Cardiac fibroblast (primary cell): ENCODE measurements at places on chromosomes 12 and 14.
A peak's percentile ranks its signal among the peaks of the same experiment; 100 is the strongest.

DNA sequence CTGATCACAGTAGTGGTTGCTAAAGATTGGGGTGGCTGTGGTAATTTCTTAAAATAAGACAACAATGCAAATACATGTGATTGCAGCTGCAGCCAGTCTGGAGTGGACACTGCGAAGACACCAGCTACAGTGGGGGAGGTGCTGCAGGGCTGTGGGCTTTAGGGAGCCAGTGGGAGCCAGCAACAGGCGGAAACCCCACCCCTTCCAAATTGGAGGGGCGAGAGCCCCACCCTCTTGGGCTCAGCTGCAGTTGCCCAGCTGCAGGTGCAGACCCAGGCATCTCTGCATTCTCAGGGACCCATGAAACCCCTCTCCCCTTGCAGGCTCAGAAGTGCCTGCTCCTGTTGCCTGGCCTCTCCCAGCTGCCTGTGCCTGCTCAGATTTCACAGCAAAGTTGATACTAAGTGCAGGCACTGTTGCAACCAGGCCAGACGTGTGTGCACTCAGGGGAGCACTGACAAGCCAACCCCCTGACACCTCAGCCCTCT is 104.8 kb downstream of the MYF5 start:
- DNase-seq = no peak

- DNase-seq = no peak
Measured at GRCh38 chr12:12922978-12923377, 29.0 kb downstream of the GPRC5D start.

DNA sequence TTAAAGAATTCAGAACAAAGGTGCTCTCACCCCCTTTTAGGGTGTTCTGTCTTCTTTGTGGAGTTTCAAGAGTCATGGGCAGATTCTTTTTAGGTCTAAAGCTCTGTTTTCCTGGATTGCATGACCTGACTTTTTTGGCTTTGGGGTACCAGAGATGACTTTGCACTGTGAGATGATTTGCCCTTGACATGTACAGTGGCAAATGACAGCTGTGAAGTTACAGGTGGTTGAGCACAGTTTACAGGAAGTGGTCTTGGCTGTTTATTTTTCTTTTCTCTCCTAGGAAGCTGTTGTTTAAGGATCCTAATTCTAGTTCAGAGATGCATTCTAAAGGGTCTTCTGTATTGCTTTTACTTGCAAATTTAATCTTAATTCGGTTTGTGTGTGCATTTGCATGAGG is 83.8 kb upstream of the METAP2 start:
- no peak for DNase-seq

DNA sequence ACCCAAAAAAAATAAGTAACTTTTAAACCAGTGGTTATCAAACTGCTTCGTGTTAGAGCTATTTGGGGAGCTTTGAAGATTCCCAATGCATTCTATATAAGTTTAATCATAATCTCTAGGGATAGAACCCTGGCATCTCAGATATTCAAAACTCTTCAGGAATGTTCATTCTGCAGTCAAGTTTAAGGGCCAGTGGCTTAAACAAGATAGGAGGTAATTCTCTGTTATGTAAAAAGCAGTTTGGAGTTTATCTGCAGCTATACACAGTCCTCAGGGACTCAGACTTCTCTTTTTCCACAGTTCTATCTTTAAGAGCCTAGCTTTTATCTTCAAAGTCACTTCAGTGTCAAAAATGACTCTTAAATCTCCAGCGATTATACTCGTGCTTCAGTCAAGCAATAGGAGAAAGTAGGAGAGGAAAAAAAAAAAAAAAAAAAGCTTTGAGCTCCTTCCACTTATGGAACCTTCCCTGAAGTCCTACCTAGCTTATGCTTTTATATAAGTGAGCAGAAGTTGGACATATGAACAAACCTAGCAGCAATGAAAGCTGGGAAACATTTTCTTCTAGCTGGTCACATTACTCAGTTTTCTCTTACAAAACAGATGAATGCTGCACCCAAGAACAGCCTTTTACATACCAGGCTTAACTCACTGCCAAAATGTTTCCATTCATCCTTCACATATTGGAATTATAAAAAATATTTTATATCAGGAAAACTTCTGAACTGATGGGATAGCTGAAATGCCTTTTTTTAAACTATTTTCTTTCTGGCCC is 302.8 kb downstream of the FSCB start:
- DNase-seq = peak; percentile 75

- DNase-seq = no peak
Measured at GRCh38 chr12:54159589-54159988, 29.2 kb downstream of the SMUG1 start.

GRCh38 chr14:94046696-94047250 is 20.6 kb downstream of the OTUB2 start:
- no peak for DNase-seq

GRCh38 chr14:55309761-55310365 is 38.6 kb downstream of the FBXO34 start:
- DNase-seq = no peak

- peak; percentile 79 for DNase-seq
Measured at GRCh38 chr12:76636121-76636692, 76.6 kb upstream of the OSBPL8 start.

DNA sequence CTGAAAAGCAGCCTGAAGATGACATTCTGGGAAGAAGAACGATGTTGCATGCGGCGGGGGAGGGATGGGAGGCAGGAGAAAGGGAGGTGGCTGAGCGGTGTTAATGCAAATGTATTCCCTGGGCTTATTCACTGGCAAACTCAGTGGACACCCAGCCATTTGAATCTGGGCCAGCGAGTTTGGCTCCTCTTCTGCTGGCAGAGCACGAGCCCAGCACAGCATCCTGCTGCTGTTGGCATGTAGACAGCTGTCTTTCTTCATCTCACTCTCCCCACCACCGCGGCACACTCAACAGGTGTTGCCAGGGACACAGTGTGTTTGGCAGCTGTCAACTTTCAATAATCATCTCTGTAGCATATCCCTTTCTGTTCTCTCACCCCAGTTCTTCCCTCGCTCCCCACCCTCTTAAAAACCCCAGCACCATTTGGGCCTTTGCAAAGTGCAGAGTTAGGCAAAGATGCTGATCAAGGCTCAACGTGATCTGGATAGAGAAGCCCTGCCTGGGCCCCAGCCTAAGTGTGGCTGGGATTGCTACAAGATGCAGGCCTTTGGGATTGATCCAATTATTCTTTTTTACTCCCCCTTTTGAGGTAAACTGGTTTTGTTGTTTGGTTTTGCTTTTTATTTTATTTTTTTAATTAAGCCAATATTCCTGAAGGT is 131.9 kb downstream of the EXOC5 start:
- no peak for DNase-seq

DNA sequence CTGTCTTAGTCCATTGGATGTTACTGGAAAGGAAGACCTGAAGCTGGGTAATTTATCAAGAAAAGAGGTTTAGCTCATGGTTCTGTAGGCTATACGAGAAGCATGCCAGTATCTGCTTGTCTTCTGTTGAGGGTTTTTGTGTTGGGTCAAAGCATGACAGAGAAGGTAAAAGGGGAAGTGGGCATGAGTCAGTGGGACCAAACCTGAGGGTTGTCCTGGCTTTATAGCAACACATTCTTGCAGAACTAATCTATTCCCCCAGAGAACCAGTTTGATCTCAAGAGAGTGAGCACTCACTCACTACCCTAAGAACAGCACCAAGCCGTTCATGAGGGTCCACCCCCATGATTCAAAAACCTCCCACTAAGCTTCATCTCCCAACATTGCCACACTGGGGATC is 19.0 kb upstream of the KRAS start:
- DNase-seq = peak; percentile 27

DNA sequence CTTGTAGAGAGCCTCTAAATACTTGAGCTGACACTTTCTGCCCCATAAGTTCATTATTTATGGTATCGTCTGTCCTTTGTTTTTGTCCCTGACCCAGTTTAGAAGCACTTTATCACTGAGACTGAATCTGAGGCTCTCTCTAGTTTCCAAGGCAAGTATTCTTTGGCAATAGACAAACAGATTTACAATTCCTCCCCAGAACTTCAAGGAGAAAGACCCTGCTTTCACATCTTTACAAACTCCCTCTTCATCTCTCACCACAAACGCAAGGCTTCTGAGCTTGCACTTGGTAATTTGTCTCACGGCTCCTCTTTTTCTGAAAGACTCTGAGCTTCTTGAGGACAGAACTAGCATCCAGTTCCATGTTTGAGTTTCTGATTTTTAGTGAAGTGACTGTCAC is 49.8 kb upstream of the PARP11 start:
- no peak for DNase-seq

GRCh38 chr12:113005762-113006161 is 27.4 kb downstream of the OAS2 start:
- DNase-seq = peak; percentile 37

- no peak for DNase-seq
Measured at GRCh38 chr14:103593577-103593976, 30.8 kb downstream of the COA8 start.

DNA sequence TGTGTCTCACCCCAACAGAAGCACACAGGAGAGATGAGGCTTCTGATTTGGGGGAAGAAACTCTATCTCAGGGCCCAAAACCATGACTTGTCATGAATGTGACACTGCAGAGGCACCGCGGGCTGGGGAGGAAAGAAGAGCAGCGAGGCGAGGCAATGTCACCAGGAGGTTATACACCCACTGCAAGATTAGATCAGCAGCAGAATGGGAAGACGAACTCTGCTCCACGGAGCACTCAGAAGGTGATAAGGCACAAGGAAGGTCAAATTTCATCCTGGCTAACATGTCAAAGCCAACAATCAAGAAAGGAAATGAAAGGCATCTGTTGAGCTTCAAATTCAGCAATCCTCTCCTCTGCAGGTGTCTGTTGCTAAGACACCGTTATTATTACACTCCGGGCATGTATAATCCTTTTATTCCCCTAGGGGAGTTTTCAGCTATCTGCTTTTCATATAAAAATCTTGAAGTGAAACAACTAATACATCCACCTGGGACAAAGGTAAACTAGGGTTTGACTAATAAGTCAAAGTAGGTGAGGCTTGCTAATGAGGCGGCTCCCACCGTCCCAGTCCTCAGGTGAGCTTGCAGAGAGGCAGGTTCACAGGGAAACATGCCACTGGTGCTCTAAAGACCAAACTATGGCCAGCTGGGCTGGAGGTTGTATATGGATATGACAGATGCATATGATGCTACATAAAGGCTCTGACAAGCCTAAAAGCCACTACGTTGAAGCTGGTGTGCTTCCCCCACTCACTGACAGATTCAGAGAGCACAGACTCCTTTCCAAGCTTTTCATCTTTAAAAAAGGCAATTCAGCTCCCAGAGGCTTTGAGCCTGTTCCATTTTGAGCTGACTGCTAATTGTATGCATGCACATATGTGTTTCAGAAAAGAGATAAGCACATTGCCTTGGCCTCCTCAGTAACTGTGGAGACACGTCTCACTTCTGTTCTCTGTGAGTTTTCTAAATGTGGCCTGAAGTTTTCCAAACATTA is 221.2 kb downstream of the NELL2 start:
- no peak for DNase-seq

DNA sequence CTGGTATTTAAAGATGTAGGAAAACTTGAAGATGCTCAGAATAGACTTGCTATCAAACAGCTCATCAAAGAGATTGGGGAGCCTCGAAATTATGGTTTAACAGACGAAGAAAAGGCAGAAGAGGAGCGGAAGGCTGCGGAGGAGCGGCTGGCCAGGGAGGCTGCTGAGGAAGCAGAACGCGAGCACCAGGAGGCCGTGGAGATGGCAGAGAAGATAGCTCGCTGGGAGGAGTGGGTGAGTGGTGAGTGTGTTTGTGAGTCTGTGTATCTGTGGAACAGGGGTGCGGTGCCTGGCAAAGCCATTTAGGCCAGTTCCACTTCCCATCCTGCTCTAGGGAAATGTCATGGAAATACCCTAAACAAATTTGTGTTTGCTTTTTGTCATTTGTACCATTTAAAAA is 19.2 kb upstream of the PAPOLA start:
- no peak for DNase-seq

DNA sequence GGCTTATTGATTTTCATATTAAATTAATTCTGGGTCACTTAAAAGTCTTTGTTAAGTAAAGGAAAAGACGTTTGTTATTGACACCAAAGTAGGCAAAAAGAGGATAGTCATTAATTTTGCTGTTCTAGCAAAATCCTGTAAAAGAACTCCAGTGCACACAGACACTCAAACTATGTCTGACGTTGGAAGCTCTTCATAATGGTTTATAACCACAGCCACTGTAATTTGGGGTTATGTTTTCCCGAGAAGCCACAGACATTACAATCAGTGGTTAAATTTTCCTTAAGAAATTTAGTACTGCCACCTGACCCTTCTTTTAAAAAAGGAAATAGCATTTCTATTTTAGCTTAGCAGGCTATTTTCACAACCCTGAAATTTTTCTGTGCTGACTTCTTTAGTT is 267.5 kb downstream of the CCDC91 start:
- DNase-seq = no peak

DNA sequence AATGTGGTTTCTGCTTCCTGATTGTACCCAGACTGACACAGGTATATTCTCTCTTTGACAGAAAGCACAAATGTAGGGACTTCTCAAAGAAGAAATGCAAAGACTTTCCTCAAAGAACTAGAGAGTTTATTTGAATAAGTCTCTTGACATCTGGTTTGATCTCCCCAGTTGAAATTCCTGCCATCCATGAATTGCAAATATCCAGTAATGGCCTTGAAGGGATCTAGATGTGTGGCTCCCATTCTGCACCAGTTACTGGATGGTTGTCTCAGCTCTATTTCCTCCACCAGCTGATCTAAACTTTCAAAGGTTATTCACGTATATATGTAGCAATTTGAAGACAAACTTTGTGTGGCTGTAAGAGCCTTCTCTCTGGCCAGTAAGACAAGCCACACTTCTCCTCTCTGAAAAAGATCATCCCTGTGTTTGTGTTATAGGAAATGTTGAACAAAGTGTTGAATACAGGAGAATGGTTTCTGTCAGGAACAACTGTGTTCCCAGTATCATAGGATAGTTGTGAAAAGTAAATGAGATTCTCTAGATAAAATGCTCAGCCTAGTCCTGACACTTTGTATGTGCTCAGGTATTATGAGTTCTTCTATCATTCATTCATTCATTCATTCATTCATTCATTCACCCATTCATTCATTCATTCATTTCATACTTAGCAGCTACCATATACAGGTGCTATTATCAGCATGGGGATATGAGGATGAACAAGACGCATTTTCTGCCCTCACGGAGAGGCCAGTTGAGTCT is 22.7 kb upstream of the GPRC5A start:
- no peak for DNase-seq

GRCh38 chr12:127162307-127162706 is 1104.7 kb upstream of the TMEM132C start:
- DNase-seq = no peak

DNA sequence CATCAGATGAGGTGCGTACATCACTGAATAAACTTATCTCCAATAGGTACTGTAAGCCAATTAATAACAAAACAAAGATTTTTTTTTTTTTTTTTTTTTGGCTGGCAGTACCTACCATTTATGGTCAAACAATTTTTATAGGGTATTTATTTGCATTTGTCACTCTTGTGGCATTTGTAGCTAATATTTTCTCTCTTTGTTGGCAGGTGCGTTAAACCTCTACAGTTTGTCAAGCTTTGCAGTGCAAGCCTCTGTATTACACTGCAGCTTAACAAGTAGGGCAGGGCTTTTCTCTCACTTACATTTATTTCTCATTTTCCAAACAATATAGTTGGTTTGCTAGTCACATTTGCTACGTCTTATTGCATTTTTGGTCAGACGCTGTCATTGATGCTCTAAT is 12.3 kb downstream of the PRPF39 start:
- DNase-seq = no peak
